ENCODE measurements at places on chromosomes 3 and 15. TPM values are rescaled to one million over a fixed set of nuclear protein-coding genes. Genes with fewer than 3 reads are reported as not detected.

The TCF12 gene
- 123 TPM for total RNA-seq

The TBC1D23 gene
- total RNA-seq, result 31.2 TPM

DNA sequence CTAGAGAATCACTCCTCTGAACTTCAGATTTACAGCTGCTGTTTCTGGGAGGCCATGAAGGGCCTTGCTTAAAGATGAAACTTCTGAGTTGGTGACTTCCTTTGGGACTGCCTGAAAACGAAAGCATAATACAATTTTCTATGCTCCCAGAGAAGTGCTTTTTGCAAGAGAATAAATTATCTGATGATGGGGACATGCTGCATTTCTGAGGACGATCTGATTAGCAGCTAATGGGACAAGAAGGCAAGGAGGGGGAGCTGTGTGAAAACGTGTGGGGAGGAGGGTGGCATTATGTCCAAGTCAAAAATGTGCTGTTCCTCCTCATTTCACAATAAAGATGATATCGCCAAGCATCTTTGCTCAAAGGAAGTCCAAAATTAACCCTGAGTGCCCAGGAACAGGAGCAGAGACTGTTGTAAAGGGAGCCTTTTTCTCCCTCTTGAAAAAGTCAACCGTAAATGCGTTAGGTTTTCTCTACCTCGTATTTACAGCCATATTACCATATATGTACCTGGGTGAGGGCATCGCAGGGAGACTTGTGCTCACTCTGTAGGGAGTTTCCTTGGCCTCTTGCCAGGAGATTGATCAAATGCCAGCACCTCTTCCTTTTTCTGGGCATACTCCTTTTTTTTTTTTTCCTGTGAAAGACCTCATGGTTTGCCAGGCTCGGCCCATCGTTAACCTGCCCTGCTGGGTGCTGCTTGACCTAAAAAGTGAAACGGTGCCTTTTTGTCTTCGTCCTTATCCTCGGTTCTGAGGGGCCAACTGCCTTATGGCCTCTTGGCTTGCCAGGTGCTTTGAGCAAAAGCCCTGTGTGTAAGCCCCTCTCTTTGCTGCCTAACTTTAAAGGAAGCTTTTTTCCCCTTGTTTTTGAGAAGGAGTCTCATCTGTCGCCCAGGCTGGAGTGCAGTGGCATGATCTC, 11.5 kb downstream of the ITPR1 start:
- no peak for DNase-seq
- H3K27me3 ChIP-seq, result no peaks in the 10 kb centered on the region
- no peak overlapping the region for H3K4me3 ChIP-seq
- peaks cover 6% of the 10 kb centered on the region for H3K36me3 ChIP-seq

GRCh38 chr15:57728436-57728835, 21.9 kb downstream of the POLR2M start:
- H3K4me1 ChIP-seq, result peaks cover 10% of the 10 kb centered on the region
- H3K27ac ChIP-seq, result no peak overlapping the region
- no peak overlapping the region for H3K4me3 ChIP-seq

DNA sequence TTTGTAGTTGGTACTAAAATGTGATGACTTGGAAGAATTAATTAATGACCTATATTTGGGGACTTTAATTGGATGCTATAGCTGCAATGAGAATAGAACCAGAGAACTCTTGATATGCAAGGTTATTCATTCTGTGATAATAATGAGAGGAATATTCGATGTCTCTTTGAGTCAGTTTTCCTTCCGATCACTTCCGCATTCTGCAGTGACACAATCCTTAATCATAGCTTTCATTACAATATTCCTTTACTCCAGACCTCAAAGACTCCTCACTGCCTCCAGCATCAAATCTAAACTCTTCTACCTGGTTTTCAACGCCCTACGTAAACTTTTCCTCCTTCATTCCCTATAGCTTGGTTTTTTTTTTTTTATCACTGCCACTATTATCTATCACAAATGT, 21.6 kb downstream of the B3GNT5 start:
- no peak overlapping the region for H3K27ac ChIP-seq
- peaks cover 1% of the 10 kb centered on the region for H3K27me3 ChIP-seq
- DNase-seq, result no peak
- no peak overlapping the region for H3K4me3 ChIP-seq
- no peaks in the 10 kb centered on the region for H3K36me3 ChIP-seq

All from endothelial cell (in vitro differentiated cells).